ENCODE measurements at places on chromosomes 3 and 15. TPM values are rescaled to one million over a fixed set of nuclear protein-coding genes. Genes with fewer than 3 reads are reported as not detected.

The SSUH2 gene
- 0.31 TPM for total RNA-seq

DNA sequence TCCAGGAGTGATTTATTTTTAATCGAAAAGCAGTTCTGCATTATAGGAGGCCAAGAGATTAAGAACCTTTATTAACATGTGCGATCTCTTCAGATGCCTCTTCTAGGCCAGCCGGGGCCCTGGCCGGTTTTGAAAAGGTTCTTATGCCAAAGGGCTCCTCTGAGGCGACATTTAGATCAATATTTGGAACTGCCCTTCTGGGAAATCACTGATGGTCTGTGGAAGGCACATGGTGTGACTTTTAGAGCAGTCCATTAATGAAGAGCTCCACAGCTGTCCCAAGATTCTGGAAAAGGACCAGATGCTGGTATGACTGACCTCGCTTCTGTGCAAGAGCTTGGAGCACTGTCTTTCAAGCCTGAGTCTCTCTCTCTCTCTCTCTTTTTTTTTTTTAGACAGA is 19.7 kb downstream of the MGLL start:
- DNase-seq = no peak

- DNase-seq = peak; percentile 5
These were observed 207.5 kb downstream of the IL20RB start for GRCh38 chr3:137165117-137165806.

- DNase-seq = no peak
These were observed 381.6 kb upstream of the NAALADL2 start for GRCh38 chr3:174477491-174477890.

DNA sequence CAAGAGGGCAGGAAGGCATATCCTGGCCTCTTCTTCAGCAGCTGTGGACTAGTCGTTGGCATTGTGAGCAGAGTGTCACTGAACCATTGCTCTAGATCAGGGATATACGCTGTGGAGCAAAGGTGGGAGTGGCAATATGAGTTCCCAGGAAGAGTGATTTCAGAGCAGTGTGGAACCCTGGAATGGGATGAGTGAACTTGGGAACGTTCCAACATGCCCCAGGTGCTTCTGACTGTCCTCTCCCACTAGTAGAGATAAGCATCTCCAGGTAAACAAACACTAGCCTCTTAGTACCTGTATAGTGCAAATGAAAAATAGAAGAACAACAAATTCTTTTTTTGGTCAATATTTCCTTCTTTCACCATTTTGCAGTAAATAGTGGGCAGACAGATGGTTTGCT is 123.6 kb upstream of the VEPH1 start:
- no peak for DNase-seq
